ENCODE measurements at places on chromosomes 4 and X.

DNA sequence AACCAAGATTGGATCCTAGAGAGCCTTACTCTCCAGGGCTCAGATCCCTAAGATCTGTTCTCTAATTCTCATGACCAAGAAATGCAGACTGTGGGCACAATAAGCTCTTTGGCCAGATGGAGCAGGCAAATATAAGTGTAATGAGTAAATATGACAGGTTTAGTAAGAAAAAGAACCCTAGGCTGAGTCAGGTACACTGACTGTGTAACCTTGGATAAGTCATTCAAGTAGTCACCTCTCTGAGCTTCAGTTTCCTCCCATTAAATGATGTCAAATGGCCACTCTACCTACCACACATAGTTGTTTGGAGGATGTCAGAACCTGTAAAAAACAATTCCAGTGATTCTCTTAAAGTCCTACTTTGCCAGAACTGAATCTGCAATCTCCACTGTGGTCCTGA is 8.3 kb upstream of the EDA start:
- DNase-seq, result no peak

DNA sequence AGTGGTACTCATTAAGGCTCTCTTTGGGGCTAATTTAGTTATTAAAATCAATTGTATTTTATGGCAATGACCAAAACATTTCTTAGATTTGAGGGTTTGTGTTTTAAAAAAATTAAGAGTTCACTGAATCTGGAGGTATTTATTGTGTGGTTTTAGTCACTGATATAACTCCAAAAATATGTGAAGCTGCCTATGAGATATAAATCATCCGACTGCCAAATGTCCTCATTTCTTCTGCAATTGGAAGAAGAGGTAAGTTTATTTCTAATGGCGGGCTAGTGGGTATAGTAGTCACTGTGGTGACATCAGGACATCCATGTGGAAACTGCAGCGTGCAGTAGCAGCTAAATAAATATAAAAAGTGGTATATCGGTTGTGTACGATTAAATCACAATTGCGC is 205.5 kb downstream of the MID1 start:
- no peak for DNase-seq

GRCh38 chr4:10727140-10727880 is 42.7 kb upstream of the CLNK start:
- no peak for DNase-seq

GRCh38 chrX:129609395-129609794 is 45.4 kb downstream of the APLN start:
- DNase-seq, result no peak

DNA sequence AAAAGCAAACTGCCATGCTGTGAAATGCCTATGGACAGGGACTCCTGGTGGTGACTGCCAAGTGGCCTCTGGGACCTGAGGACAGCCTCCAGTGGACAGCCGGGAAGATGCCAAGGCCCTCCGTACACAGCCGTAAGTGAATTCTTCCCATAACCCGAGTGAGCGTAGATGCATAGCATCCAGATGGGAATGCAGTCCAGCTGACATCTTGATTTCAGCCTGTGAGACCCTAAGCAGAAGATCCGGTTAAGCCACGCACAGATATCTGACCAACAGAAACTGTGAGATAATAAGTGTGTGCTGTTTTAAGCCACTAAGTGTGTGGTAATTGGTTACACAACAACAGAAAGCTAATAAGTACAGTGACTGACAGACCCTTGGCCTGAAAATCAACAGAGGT is 55.9 kb downstream of the TMEM156 start:
- DNase-seq, result no peak

DNA sequence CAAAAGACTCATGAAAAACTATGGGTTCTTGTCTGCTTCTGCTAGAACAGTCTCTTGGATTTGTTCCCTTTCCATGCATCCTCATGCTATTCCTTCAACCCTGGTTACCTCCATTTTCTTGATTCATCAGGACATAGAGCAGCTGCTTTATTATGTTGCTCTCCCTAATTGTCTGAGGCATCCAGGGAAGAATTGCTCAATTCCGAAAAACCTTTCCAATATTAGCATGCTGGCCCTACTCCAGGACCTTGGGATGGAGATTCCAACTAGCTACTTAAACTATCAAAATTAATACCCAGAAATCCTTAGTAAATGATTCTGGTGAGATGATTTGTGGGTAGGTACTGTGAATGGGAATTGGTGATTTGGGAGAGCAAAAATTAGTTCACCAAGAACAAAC is 56.6 kb upstream of the FAM47B start:
- no peak for DNase-seq

GRCh38 chr4:26015133-26015651 is 101.2 kb downstream of the SMIM20 start:
- DNase-seq, result no peak

GRCh38 chr4:120691536-120691935 is 231.0 kb downstream of the PRDM5 start:
- DNase-seq, result no peak

- peak; percentile 10 for DNase-seq
Observed at GRCh38 chr4:107896158-107896645, 35.1 kb upstream of the CYP2U1 start.

Data from activated naive CD4-positive, alpha-beta T cell treated with anti-CD3 and anti-CD28 coated beads, Interleukin-2, amount 50 U/mL, for 72 hours (primary cell).